ENCODE measurements at places on chromosomes 13 and 19.
A peak's percentile ranks its signal among the peaks of the same experiment; 100 is the strongest.

- no peak for DNase-seq
These were observed 16.0 kb downstream of the PRKCSH start for GRCh38 chr19:11451327-11451870.

DNA sequence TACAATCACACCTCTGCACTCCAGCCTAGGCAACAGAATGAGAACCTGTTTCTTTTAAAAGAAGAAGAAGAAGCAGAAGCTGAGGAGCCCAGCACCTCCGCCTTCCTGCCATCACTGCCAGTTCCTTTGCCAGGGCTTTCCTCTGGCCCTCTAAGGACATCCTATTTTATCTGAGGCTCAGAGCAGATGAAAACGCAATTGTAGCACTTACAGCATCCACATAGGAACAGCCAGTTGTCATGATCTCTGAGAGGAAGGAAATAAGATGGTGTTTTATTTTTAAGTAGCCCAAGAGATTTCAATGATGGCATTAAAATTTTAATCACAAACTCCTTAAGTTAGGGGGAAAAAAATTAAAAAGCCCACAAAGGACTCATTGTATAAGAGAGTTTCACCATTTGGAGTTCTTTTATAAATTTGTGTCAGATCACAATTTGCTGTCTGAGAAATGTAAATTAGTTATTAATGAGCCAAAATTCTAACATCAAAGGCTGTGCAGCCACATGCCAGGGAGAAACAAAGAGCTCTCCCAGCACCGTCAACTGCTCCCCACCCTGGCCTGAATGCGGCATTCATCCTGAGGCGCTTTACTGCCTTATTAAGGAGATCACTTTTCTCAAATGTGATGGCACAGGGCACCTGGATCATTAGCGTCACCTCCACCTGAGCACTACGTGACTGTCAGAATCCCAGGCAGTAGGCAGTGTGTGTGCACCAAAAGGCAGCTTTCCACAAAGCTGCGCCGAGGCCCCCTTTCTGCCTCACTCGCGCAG lies 393.0 kb downstream of the FOXO1 start:
- DNase-seq = no peak

GRCh38 chr19:18226956-18227780 lies 930 bp upstream of the PDE4C start:
- no peak for DNase-seq

GRCh38 chr19:1929021-1929742 lies 11.8 kb upstream of the CSNK1G2 start:
- peak; percentile 77 for DNase-seq

DNA sequence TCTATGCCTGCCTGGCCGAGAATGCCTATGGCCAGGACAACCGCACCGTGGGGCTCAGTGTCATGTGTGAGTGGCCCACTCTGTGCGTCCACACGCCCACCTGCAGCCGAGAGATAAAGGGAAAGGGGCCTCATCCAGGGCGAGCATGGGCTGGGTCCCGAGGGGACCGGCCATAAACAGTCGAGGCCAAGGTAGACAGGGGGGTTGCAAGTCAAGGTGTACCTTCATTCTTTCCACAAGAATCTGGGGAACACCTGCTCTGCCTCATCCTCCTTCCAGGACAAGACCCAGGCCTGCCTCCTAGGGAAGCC lies 8.3 kb downstream of the MAG start:
- DNase-seq = no peak

Data from MV-4-11 (cell line).